ENCODE measurements at places on chromosomes 1 and 21.

DNA sequence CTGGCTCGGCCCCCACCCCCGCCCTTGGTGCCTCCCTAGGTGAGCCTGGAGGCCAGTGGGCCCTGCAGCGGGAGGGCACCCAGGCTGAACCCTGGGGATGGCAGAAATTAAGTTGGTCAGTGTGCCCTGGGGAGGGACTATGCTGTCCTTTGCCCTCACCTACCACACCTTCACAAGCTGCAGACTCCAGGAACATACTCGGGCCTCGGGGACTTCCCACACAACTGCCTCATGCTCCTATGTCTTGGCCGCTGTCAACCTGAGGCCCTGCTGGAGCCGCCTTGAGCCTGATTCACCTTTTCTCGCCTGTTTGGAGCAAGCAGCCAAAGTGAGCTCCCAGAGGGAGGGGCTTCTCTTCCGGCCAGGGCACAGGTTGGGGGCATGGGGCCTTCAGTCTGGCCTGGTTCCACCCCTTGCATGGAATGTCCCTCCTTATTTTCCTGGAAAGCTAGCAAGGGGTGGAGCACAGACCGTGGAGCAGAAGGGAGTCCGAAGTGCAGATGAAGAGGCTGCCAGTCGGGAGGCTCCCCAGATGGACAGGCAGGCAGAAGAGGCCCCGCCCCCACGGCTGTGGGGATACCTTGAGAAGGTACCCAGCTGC is 24.7 kb downstream of the KNCN start:
- no peak for DNase-seq

DNA sequence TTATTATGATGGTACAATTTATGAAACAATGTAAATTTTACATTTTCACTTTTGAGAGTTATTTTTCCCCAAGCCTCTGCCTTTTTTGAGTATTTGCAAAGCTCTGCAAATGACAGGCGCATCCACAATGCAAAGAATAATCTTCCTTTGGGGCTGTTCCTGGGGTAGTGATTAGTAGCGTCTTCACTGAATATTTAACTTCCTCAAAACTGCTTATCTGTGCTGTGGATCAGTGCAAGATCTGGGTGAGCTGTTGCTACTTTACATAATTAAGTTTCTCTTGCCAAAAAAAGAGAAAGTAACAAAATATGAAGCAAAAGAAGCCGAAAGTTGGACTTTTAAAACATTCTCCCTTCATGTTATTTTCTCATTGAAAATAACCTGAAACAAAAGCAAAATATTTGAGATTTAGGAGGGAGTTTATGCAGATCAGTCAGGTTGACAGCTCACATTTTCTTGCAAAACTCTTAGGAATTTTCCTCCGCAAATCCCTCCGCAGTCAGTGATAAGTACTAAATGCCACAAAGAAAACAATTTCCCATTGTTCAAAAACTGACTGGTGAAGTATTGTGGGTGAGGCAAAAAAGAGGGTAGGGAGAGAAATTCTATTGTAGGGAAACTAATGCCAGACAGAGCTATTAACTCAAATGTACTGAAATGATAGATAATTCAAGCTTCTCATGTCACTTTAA is 276.4 kb upstream of the B3GALT2 start:
- no peak for DNase-seq

- DNase-seq, result no peak
Measured at GRCh38 chr1:12141163-12141850, 25.5 kb upstream of the TNFRSF1B start.

GRCh38 chr1:115400891-115401290 is 62.8 kb upstream of the NGF start:
- no peak for DNase-seq

GRCh38 chr1:101235696-101236515 is 913 bp upstream of the S1PR1 start:
- peak; percentile 83 for DNase-seq

GRCh38 chr1:52679048-52679447 is 19.1 kb downstream of the COA7 start:
- no peak for DNase-seq

- DNase-seq, result no peak
Measured at GRCh38 chr1:31934706-31935629, 3.2 kb downstream of the PTP4A2 start.

DNA sequence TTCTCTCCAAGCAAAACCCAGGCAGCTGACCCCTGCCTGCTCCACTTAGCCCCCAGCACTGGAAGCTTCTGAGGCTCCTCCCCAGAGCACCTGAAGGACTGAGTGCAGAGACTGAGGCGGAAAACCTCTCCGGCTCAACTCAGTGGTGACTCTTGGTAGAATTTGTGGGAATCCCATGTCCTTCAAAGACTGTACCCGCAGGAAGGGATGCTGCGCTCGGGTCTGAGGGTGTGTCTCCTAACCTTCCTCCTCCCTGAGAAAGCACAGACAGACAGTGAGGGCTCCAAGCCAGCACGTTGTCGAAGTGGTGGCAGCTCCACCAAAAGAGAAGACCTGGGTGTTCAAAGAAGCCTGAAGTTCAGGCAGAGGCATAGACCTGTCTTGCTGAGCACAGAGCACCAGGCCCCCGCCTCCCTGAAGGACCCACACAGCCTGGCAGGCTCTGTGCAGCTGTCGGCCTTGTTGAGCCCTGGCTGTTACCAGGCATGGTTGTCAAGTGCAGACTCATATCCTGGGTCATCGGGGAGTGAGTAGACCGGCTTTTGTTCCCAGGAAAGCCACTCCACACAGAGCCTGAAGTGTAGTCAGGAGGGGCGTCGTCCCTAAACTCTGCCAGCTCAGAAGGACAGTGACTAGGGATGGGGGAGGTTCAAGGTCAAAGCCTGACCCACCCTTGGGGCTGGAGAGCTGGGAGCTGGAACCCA is 36.7 kb downstream of the CSMD2 start:
- DNase-seq, result no peak

DNA sequence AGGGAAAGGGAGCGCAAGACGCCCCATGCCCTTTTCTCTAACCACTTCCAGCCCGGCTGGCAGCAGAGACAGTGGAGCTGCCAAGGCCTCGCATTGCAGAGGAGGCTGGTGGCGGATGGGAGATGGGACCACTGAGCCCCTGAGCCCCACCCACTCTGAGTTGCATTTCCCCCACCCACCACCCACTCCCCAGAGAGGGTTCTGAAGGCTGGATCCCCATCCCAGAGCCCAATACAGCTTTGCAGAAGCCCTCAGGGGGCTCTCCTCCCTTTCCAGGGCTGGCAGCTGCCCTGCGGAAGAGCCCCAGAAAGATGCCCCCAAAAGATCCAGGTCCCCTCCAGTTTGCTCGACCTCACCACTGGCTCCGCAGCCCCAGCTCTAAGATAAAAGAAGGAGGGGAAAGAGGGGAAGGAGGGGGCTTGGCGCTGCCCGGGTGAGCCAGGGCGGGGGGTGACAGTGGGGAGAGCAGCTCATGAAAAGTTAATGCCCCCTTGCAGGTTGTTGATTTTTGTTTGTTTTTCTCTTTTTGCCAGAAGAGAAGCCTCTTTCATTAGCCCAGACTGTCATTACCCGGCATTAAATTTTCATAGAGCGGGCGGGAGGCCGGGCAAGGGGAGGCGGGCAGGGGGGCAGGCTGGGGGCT is 38.4 kb upstream of the CASZ1 start:
- no peak for DNase-seq

- no peak for DNase-seq
Measured at GRCh38 chr1:24749252-24749651, 4.0 kb downstream of the CLIC4 start.

DNA sequence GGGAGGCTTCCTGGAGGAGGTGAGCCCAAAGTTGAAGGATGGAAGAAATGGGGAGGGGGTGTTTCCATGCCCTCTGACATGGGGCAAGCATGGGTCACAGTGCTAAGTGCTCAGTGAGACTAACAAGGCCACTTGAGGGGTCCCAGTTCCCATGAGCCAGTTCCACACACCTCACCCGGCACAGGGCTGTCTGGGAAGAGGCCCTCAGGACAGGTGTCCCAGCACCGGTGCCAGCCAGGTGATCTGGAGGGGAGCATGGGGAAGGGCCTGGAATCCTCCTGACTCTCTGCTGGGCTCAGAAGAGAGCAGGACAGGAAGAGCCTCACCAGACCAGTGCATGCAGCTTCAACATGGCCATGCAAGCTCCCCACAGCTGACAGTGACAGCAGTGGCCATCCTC is 294.7 kb upstream of the VAMP3 start:
- no peak for DNase-seq

- no peak for DNase-seq
Measured at GRCh38 chr1:210371916-210372315, 43.2 kb downstream of the HHAT start.

- no peak for DNase-seq
Measured at GRCh38 chr1:14514739-14515138, 83.7 kb upstream of the KAZN start.

GRCh38 chr21:38315122-38315521 is 58.3 kb downstream of the KCNJ15 start:
- no peak for DNase-seq

DNA sequence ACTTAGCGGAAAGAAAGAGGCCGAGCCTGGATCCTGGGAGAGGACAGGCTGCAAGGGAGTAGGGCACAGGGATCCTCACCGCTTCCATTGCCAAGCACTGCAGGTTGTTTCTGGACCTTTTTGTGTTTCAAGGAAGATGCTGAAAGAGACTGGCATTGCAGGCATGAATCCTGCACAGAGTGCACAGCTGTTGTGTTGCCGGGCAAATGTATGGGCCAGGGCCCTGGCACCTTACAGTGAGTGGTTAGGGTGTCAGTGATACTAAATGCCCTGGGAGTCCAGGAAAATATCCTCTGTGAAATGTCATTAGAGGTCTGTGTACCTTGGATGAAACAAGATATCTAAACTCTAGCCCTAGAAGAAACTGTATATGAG is 145.5 kb upstream of the FGGY start:
- DNase-seq, result no peak

DNA sequence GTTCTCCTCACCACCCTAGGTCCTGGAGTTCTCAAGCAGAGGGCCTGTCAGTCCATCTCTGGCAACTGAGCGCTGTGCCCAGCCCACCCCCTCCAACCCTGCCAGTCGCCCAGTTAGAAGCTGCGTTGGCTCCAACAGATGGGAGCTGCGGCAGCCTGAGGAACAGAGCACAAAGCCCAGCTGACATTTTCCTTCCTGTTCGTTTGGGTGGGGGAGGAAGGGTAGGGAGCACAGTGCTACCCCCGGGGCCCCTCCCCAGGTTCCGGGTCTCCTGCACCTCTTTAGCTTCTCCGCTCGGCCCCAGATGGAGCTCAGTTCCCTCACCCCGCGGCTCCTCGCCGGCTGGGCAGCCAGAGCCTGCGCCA is 1.4 kb downstream of the LRRN2 start:
- DNase-seq, result no peak

- no peak for DNase-seq
Measured at GRCh38 chr1:69271587-69272125, 296.1 kb upstream of the LRRC7 start.

GRCh38 chr21:25995278-25995677 is 175.3 kb downstream of the APP start:
- no peak for DNase-seq

- no peak for DNase-seq
Measured at GRCh38 chr1:176957603-176958002, 206.9 kb downstream of the ASTN1 start.

GRCh38 chr1:7262611-7263010 is 477.4 kb downstream of the CAMTA1 start:
- DNase-seq, result no peak

- no peak for DNase-seq
Measured at GRCh38 chr21:25791319-25791718, 56.5 kb downstream of the GABPA start.

DNA sequence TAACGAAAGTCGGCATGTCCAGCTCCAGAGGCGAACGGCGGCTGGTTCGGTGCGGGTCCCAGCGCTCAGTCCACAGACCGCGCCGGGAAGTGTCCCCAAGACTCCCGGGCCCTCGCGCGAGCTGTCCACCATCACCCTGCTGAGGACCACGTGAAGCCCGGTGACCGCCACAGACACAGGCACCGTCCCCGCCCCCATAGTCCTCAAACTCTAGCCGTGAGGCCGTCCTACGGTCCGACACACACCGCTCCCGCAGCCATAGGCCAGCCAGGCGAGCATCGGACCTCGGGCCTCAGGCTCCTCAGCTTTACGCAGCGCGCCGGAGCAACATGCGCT is 535 bp downstream of the SETD4 start:
- DNase-seq, result peak; percentile 49

- no peak for DNase-seq
Measured at GRCh38 chr1:28428990-28429520, 59.5 kb downstream of the PHACTR4 start.

- DNase-seq, result no peak
Measured at GRCh38 chr21:33940881-33941245, 25.3 kb upstream of the ATP5PO start.

GRCh38 chr1:27891196-27891889 is 19.0 kb downstream of the THEMIS2 start:
- DNase-seq, result peak; percentile 52

DNA sequence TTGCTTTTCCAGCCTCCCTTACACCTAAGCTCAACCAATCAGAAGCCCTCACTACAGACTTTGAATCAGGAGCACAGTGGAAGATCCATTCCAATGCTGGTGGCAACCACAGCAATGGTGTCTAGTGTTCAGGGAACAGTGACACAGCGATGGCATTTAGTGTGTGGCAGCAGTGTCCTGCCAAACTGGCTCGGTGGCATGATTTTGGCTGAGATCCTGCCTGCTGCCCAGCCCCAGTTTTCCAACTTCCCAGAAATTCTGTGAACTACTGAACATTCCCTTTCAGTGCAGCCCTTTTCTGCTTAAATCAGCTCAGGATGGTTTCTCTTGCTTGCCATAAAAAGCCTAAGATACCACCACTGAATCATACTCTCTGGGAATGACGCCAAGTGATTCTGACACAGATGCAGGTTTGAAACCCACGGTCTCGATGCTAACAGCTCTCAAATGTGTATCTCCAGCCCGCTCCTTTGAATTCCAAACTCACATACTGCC is 8.8 kb downstream of the ASAP3 start:
- no peak for DNase-seq

GRCh38 chr1:192654591-192655251 is 18.8 kb downstream of the RGS13 start:
- DNase-seq, result no peak

DNA sequence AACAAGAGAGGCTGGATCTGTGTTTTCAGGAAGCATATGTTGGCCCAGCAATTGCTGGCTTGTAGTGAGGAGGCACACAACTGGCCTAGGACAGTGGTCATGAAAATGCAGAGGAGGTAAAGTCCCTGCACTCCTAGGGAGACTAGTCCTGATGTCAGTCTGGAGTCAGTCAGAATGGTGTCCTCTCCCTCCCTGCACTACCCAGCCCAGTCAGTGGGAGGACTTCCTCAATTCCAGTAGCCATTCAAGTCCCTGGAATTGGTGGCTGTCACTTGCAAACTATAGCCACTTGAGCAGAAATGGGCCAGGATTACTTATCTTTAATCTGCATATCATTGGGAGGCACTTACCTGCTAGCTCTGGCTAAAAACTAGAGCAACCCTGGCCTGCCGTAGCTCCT is 18.6 kb downstream of the NDUFS5 start:
- DNase-seq, result no peak

DNA sequence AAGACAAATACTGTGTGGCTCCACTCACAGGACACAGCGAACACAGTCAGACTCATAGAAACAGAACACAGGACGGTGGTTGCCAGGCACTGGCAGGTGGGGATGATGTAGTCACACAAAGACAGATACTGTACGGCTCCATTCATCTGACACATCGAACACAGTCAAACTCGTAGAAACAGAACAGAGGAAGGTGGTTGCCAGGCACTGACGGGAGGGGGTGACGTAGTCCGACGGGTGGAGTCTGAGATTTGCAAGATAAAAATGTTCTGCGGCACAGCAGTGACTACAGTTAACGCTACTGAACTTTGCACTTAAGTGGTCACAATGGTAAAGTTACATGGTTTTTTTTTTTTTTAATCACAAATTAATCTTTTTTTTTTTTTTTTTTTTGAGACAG is 18.7 kb downstream of the C21orf58 start:
- no peak for DNase-seq
